ENCODE measurements at places on chromosomes 2 and 18.

- no peaks in the 10 kb centered on the region for H3K27me3 ChIP-seq
- no peak overlapping the region for H3K27ac ChIP-seq
- no peak for DNase-seq
- no peaks in the 10 kb centered on the region for H3K4me1 ChIP-seq
- H3K36me3 ChIP-seq: no peaks in the 10 kb centered on the region
These were observed 178.7 kb downstream of the FMNL2 start for GRCh38 chr2:152513681-152514080.

DNA sequence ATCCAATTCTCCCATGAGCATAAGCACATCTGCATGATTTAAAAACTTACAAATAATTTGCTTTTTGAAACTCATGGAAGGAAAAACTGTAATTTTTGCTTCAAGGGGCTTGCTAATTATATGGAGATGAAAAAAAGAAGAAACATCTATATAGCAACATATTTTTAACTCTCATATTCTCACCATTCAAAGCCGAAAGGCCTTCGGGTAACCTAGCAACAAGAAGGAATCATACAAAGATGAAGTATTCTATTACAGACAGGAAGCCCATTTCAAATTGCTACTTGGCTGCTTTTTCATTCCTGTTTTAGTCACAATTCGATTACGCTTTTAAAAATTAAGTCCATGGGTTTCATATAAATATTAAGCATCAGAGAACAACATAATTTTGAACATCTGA, 39.2 kb upstream of the RNU4ATAC start:
- no peak overlapping the region for H3K27ac ChIP-seq
- H3K27me3 ChIP-seq: no peaks in the 10 kb centered on the region
- peaks cover 6% of the 10 kb centered on the region for H3K36me3 ChIP-seq
- DNase-seq: no peak
- H3K4me1 ChIP-seq: no peaks in the 10 kb centered on the region

- DNase-seq: no peak
- H3K27me3 ChIP-seq: no peaks in the 10 kb centered on the region
- H3K36me3 ChIP-seq: no peaks in the 10 kb centered on the region
- H3K27ac ChIP-seq: no peak overlapping the region
- peaks cover 26% of the 10 kb centered on the region for H3K4me1 ChIP-seq
These were observed 92.0 kb upstream of the BOD1L2 start for GRCh38 chr18:57054891-57055290.

DNA sequence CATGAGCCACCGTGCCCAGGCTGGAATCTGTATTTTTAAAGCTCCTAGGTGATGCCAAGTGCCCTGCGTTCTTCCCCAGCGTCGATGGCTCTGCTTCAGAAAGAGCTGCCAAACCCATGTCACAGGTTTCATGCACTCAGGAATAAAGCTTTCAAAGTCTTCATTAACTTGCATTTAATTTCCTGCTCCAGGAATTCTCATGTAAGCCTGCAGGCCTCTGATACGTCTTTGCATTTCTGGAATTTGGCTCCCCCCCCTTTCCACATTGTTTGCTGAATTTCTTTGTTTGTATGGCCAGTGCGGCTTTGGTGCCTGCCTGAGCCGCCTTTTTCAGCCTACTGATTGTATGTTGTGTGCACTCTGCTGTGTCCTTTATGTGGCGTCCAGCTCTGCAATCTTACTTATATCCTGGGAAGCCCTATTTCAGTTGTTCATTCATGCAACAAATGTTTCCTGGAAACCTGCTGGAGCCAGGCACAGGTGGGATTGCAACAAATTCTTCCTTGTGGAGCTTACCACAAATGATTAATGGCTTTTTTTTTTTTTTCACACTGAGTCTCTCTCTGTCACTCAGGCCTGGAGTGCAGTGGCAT, 17.9 kb upstream of the OTOF start:
- no peaks in the 10 kb centered on the region for H3K4me1 ChIP-seq
- H3K27me3 ChIP-seq: peaks cover 3% of the 10 kb centered on the region
- no peak overlapping the region for H3K4me3 ChIP-seq
- DNase-seq: no peak

DNA sequence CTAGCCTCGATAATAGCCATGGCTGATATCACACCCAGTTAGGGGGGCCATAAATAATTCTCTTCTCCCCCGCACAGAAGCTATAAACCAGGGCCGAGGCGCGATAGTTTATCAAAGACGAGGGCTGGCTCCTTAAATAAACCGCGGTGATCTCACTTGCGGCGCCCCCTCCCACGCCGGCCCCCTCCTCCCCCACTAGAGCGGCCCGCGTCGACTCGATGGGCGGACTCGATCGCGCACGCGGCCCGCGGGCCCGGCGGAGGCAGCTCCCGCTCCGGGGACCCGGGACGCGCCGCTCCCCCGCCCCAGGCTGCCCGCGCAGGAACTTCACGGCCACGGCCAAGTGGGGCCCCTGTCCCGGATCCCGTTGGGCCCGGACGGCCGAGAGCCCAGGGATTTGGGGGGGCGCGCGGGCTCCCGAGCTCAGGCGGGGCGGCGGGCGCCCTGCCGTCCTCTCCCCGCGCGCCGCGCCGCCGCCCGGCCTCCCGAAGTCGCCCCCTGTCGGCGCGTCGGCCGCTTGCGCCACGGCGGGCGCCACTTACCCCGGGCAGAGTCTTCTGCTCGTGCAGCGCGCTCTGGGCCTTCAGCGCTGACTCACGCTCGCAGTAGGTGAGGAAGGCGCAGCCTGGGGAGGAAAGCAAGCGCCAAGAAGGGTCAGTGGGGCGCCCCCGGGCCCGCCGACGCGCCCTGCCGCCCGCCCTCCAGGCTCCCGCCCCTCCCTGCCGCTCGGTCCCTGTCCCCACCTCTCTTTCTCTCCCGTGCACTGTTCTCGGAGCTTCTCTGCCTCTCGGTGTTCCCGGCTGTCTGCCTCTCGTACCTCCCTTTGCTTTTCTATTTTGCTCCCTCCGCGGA, 80.4 kb downstream of the CELF4 start:
- peak; percentile 66 for DNase-seq
- no peak overlapping the region for H3K27ac ChIP-seq
- peaks cover 58% of the 10 kb centered on the region for H3K27me3 ChIP-seq
- H3K4me1 ChIP-seq: peaks cover 8% of the 10 kb centered on the region
- H3K4me3 ChIP-seq: no peak overlapping the region

GRCh38 chr2:14910654-14911053, 278.1 kb downstream of the LRATD1 start:
- no peaks in the 10 kb centered on the region for H3K36me3 ChIP-seq
- no peak overlapping the region for H3K27ac ChIP-seq
- no peaks in the 10 kb centered on the region for H3K27me3 ChIP-seq

- peaks cover 6% of the 10 kb centered on the region for H3K36me3 ChIP-seq
- no peak overlapping the region for H3K27ac ChIP-seq
- no peak overlapping the region for H3K4me3 ChIP-seq
- DNase-seq: no peak
- no peaks in the 10 kb centered on the region for H3K27me3 ChIP-seq
These were observed 19.8 kb downstream of the ABHD3 start for GRCh38 chr18:21684731-21685130.

GRCh38 chr18:24894880-24895279, 434.4 kb downstream of the HRH4 start:
- H3K27me3 ChIP-seq: no peaks in the 10 kb centered on the region
- H3K27ac ChIP-seq: no peak overlapping the region
- no peaks in the 10 kb centered on the region for H3K4me1 ChIP-seq
- no peak for DNase-seq
- no peaks in the 10 kb centered on the region for H3K36me3 ChIP-seq

DNA sequence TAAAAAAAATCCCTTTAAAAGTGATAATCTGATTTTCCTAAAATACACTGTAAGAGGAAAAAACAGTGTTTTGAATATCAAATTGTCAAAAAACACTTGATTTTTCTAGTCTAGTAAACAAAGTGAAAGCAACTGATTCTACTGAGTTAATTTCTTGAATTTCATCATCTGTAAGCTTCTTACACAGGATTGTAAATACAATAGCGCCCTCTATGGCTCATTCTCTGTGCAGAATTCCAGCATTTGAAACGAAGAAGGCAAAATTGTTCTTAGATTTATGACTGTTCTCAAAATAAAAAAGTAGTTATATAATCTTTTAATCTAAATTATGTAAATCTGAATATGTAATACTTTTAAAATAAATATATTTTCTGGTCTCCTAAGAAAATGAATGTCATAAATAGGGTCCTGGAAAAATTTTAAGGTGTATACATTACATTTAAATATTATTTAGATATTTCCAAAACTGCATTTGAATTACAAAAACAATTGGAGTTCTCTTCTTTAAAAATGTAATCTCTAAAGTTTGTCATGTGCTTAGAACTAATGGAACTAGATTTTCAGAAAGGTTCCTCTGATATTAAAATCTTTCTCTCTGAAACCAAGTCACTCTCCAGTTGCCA, 176.9 kb upstream of the MC4R start:
- H3K27ac ChIP-seq: no peak overlapping the region
- no peaks in the 10 kb centered on the region for H3K27me3 ChIP-seq
- DNase-seq: peak; percentile 34
- no peak overlapping the region for H3K4me3 ChIP-seq

DNA sequence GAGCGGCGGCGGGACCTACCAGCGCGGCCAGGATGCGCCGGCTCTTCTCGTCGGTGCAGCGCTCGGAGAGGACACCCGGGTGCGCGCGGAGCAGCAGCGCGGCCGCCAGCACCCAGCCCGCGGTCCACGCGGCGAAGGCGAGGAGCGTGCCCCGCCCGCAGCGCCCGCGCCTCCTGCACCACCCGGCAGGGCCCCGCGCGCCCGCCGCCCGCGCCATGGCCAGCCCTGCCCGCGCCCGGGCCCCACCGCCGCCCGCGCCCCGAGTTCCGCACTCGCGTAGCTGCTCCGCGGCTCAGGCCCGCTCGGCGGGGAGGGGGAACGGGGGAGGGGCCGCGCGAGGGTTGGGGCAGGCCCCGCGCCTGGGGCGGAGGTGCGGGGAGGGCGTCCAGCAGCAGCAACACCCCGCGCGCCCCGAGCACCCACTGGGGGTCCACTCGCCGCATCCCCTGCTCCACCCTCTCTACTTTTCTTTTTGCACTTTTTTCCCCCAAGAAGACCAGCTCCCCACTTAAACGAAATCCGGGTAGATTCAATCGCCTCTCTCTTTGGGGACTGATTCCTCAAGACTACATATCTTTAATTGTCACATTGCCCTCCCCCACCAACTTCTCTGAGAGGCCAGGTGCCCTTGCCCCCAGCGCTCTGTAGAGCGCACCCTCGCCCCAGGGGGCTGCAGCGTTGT, at the start of gene DIPK1C:
DIPK1C (minus strand) TSS at position 266 of the 682 bp plus-strand sequence; CDS start at position 217, 49 bp downstream.
- no peak for DNase-seq
- no peaks in the 10 kb centered on the region for H3K36me3 ChIP-seq
- H3K27me3 ChIP-seq: peaks cover 70% of the 10 kb centered on the region
- H3K27ac ChIP-seq: no peak within 1 kb of the TSS

- peaks cover 15% of the 10 kb centered on the region for H3K4me1 ChIP-seq
- DNase-seq: no peak
- no peak overlapping the region for H3K4me3 ChIP-seq
- H3K36me3 ChIP-seq: peaks cover 19% of the 10 kb centered on the region
- no peaks in the 10 kb centered on the region for H3K27me3 ChIP-seq
- no peak overlapping the region for H3K27ac ChIP-seq
These were observed 6.1 kb downstream of the MPV17 start for GRCh38 chr2:27316655-27317412.

- H3K4me3 ChIP-seq: no peak overlapping the region
- H3K4me1 ChIP-seq: peaks cover 5% of the 10 kb centered on the region
- no peaks in the 10 kb centered on the region for H3K27me3 ChIP-seq
- no peak for DNase-seq
- H3K36me3 ChIP-seq: no peaks in the 10 kb centered on the region
These were observed 11.1 kb upstream of the INO80C start for GRCh38 chr18:35508746-35509338.

- no peak overlapping the region for H3K4me3 ChIP-seq
- DNase-seq: no peak
- H3K27me3 ChIP-seq: peaks cover 11% of the 10 kb centered on the region
- no peak overlapping the region for H3K27ac ChIP-seq
- no peaks in the 10 kb centered on the region for H3K36me3 ChIP-seq
- H3K4me1 ChIP-seq: no peaks in the 10 kb centered on the region
These were observed 21.6 kb upstream of the KIF5C start for GRCh38 chr2:148853458-148853857.

GRCh38 chr2:158676696-158677095, 118.4 kb upstream of the DAPL1 start:
- no peak for DNase-seq
- no peaks in the 10 kb centered on the region for H3K27me3 ChIP-seq
- H3K4me3 ChIP-seq: no peak overlapping the region
- H3K27ac ChIP-seq: no peak overlapping the region
- H3K4me1 ChIP-seq: no peaks in the 10 kb centered on the region

DNA sequence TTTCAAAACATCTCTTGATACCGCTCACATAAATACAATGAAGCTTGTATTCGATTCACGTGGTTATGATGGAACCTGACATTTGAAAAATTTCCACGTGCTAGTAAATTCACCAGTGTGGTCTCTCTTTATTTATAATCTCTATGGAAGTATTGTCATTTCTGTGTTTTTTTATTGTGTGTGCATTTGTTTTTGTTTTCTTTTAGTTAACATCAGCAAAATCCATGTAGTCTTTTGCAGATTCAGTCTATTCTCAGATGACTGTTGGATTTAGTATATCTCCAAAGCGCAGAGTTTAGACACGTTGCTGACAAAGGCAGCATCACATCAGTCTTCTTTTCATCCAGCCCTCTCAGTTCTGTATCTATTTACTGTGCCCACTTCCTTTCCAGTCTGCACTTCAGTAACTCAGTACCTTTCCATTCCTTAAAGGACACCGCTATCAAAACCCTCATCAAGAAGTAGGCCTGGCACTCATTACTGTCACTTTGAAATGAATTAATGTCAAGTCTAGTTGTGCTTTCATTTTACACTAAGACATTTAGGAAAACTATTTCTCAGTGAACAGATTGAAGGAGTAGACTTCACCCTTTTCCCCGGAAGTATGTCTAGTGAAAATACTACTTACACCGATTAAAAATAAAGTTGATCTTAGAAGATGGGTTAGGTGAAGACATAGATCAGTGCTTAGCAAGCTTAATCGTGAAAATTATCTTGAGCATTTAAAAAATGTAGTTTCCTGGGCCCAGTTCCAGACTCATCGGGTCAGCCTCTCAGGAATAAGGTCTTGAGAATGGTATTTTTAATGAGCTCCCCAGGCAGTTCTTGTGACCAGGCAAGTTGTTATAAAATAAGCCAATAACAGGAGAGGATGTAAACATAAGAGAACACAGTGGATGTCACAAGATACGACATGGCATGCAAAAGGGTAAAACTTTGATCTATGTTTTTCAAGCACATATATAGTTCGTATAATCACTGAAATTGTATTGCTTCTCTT, 506.8 kb upstream of the ZEB2 start:
- no peaks in the 10 kb centered on the region for H3K36me3 ChIP-seq
- H3K27me3 ChIP-seq: no peaks in the 10 kb centered on the region
- no peaks in the 10 kb centered on the region for H3K4me1 ChIP-seq
- no peak for DNase-seq
- H3K27ac ChIP-seq: no peak overlapping the region
